ENCODE measurements at places on chromosomes 3 and 15.
A peak's percentile ranks its signal among the peaks of the same experiment; 100 is the strongest.

DNA sequence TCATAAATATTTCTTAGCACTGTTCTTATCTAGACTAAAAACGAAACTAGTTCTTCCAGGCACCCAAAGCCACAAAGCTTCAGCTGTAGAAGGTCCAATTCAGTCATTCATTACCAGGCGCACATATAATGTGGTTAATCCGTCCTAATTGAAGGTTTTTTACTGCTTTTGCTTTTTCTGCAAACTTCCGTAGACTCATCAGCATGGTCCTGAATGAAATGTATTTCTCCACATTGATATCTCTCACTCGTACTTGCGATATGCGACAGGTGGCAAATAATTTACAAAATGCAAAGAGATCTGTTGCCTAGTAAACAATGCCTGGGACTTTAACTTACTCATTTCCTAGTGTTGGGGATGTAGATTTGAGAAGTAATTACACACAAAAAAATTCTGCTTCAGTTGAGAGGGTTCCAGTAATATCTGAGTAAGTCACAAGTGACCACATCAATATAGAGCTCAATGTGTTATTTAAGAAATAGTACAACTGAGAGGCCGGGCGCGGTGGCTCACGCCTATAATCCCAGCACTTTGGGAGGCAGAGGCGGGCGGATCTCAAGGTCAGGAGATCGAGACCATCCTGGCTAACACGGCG is 75.0 kb upstream of the MBNL1 start:
- DNase-seq = no peak

DNA sequence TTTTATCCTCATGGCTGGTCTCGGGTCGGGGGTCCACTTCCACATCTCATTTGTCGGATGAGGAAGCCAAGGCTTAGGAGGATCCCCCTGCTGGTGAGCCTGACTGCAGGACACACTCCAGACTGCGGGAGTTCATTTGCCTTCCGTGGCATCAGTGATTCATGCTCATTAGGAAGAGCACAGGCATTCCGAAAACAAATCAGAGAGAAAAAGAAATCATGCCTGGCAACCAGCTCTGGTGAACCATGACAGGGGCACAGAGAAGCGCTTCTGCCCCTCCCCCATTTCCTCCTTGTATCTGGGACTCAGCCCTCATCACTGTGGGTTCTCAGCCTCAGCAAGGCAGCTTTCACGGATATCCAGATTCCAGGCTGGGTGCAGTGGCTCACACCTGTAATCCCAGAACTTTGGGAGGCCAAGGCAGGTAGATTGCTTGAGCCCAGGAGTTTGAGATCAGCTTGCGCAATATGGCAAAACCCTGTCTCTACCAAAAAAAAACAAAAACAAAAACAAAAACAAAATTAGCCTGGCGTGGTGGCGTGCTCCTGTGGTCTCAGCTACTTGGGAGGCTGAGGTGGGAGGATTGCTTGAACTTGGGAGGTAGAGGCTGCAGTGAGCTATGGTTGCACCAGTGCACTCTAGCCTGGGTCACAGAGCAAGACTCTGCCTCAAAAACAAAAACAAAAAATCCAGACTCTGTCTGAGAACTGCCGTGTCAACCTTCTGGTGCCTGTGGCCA is 28.4 kb downstream of the IRAK2 start:
- no peak for DNase-seq

DNA sequence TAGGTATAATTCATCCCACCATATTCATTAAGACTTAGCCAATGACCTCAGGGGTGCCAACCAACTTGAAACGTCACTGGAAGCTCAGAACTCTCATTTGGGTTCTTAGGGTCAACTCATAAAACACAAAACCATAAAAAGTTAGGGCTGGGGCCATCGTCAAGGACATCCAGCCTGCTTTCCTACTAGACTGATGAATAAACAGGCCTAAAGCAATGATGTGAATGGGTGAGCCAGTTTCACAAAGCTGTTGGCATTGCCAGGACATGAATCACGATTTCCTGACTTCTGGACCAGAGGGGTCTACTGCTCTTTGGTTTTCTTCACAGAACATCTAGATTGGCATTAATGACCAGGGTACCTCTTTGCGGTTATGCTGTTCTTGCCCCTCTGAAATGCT is 64.7 kb downstream of the EOMES start:
- DNase-seq = no peak

DNA sequence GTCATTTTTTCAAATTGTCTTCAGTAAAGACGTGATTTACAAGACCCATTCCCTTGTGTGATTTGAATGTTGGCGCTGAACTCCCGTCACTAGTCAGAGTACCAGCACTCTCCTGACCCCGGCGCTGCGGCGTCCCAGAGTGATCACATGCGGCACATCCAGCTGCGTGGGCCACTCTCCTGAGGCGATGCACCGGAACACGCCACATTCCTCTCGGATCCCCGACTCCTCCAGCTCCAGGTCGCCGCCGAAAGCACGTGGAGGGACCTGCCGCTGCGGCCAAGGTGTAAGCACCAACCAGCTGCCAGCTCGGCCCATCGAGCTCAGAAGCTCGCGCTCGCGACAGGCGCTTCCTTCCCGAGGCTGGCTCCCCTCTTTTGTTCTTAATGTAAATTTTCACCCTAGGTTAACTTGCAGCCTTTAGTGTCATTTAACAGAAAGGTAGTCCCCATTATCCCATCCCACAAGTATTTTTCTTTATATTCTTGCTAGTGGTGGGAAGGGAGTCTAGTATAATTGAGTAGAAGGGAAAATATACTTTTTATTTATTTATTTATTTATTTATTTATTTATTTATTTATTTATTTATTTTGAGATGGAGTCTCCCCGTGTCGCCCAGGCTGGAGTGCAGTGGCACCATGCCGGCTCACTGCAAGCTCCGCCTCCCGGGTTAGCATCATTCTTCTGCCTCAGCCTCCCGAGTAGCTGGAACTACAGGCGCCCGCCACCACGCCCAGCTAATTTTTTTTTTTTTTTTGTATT is 61.7 kb upstream of the VGLL3 start:
- DNase-seq = no peak

DNA sequence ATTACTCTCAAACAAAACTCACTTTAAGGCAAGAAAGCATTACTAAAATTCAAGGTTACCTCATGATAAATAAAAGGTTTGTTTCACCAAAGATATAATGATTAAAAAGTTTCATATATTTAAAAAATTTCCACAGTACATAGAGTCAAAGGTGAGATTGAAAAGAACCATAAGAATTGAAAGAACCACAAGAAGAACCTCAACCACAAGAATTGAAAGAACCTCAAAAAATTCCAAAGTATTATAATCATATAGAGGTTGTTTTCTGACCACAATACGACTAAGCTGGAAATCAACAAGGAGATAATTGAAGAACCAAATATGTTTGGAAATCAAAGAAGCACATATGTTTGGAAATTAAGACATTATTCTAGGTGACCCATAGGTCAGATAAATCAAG is 52.7 kb downstream of the SLC25A36 start:
- DNase-seq = no peak

GRCh38 chr15:66565741-66566144 is at the start of gene LCTL:
LCTL (minus strand) TSS chr15:66565998; CDS start chr15:66565365, 633 bp downstream.
- peak; percentile 24 for DNase-seq

DNA sequence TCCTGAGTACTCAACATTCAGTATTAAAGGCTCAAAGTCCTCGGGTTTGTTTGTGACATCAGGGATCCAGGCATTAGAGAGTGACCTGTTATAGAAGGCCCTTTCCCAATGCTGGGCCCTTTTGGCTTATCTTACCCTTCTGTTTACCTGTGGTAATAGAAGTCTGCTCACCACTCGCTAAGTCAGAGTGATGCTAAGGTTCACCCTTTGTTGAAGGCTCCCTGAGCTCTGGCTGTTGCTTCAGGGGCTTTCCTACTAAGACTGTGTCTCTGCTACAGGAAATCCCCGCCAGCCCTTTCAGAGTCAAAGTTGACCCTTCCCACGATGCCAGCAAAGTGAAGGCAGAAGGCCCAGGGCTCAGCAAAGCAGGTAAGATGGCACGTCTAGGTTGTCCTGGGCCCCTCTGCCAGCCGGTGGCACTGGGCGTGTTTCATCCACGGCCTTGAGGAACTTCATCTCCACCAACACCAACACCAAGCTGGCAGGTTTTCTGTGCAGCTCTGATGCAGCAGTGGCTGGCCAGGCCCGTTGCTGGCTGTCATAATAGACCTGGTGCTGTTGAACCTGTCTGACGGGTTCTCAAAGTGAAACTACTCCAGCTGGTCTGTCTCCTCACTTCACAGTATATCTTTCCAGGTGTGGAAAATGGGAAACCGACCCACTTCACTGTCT is 99.1 kb downstream of the DNASE1L3 start:
- DNase-seq = no peak

DNA sequence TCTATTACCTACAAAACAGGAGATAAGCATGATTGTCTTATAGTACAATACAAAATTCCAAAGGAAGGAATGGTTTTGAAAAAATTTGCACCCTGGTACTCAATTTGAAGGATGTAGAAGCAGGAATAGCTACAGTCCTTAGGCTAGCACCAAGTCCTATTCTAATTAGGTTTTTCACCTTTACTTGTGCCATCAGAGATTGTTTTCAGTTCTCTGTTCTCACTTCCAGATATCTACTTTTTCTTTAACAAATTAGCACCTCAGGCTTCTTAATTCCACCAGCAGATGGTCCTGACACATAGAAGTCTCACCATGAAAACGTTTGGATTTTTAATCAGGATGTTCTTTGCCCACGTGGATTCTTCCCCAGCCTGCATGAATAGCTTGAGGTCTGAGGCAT is 43.8 kb downstream of the IL5RA start:
- DNase-seq = no peak

- peak; percentile 87 for DNase-seq
Observed at GRCh38 chr3:37974121-37975083, 16.2 kb upstream of the VILL start.

GRCh38 chr3:132033471-132033870 is 1.3 kb downstream of the CPNE4 start:
- DNase-seq = no peak

GRCh38 chr3:45711931-45712330 is 22.7 kb downstream of the SACM1L start:
- no peak for DNase-seq

DNA sequence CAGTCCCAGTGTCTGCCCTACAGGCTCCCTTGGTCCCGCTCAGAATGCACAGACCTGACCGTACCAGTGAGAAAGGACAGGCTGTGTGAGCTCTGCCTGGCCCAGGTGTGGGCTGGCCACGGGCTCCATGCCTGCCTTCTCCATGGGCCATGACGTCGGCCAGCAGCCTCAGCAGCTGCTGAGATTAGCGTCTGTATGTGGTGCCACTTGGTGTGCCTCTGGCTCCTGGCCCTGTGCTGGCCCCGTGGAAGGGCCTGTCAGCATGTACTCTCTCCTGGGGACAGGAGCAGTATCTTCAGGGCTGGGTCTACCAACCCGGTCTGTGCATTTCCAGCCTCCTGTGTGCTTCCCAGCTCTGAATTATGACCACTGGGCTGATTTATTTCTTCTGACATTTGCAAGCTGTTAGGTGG is 25.7 kb downstream of the KLF13 start:
- peak; percentile 57 for DNase-seq

GRCh38 chr3:94176988-94177745 is 114.3 kb downstream of the NSUN3 start:
- DNase-seq = no peak

- DNase-seq = peak; percentile 6
Observed at GRCh38 chr3:190666821-190667220, 152.9 kb downstream of the IL1RAP start.

DNA sequence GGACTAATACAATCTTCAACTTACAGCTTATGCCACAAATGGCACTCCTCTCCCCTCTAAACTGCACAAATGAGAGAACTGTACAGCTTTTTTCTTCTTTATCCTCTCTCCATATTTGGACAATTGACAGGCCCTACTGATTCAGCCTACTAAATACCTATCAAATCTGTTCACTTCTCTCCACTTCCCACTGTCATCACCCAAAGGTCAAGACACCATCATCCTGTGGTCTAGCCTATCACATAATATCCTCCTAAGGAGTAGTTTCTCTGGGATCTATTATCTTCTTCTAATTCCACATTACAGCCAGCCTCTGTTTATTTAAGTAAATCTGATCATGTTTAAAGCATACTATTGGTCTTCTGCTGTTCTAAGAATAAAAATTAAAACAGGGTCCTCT is 33.0 kb upstream of the SLC12A8 start:
- DNase-seq = no peak

DNA sequence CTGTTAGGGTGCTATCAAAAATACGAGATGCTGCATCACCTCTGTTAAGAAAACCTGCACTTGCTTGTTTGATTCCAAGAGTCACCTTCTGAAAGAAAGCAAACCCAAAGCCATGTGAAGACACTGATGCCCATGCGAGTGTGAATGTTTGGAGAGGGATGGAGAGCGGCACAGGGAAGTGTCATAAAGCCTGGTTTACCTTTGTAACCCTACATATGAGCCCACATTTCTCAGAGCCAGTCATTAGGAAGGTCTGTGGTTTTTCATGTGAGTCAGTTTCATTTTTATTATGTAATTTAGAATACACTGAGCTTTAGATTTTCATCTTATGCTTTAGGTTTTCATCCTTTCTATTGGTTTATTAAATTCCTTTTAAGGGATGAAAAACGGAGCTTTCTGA is 896.8 kb downstream of the ROBO1 start:
- no peak for DNase-seq

- DNase-seq = no peak
Observed at GRCh38 chr3:127387556-127388153, 99.8 kb upstream of the PRR20G start.

- no peak for DNase-seq
Observed at GRCh38 chr15:60535743-60536142, 56.8 kb upstream of the ICE2 start.

DNA sequence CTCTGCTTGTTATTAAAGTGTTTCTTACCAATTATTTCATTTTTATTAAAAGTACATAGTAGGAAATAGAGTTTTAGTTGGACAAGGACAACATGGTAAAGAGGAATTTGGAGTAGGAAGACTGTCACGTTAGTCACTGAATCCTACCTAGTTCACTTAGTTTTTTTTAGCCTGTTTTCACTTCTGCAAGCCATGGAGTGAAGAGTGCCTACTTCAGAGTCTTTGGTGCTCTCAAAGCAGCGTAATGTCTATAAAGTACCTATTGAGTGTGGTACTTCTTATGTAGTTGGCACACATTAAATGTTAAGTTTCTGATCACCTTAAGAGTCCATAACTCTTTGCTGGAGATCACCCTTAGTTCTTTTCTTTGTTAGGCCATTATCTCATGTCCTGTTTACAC is 78.7 kb downstream of the LPP start:
- DNase-seq = no peak

DNA sequence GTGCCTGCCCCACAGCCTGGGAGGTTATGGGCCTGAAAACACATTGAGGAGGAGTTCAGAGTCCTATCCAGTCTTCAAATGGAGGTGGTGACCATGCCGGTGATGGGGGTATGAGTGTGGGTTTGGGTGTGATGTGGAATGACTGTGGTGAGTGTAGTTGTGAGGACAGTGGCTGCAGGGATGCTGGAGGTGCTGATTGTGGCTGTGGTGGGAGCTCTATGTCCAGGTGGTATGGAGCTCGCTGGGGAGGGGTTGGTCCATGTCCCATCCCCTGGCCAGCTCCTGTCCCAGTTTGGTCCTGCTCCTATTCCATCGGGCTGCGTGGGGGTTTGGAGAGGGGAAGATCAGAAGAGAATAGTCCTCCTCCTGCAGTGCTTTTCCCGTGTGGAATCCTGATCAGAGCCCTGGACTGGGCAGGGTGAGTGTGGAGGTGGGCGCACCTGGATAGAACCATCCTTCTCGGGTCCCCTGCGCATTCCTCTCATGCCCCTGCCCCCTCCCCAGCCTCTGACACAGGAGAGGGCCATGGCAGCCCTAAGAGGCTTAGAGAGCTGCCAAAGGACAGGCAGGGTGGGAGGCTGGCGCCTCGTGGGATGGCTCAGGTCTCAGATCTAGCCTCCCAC is 23.0 kb upstream of the GOLGA6C start:
- DNase-seq = no peak

All from pons (tissue), 1 donor.